ENCODE measurements at places on chromosomes 1 and 21.

GRCh38 chr1:37878071-37878470, 18.7 kb upstream of the MTF1 start:
- DNase-seq: no peak

DNA sequence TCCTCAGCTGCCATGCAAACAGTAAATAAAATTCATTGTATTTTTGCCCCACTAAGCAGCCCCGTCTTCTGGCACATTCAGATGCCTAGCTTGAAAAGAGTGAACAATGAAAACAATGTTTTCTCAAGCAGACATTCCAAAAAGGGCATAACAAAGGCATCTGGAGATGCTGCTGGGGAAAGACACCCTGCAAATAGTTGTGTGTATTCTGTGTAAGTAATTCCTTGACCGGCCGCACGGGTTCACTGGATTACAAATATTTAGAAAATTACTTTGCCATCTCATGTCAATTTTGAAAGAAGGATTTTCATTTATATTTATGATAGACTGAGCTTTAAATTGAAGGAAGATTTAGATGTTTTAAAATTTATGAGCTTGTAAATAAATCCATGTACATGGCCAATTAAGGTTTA, 142.2 kb downstream of the SLC45A1 start:
- DNase-seq: no peak

- DNase-seq: no peak
Measured at GRCh38 chr1:72229893-72230292, 52.4 kb downstream of the NEGR1 start.

- no peak for DNase-seq
Measured at GRCh38 chr1:118254491-118255425, 69.7 kb upstream of the SPAG17 start.

DNA sequence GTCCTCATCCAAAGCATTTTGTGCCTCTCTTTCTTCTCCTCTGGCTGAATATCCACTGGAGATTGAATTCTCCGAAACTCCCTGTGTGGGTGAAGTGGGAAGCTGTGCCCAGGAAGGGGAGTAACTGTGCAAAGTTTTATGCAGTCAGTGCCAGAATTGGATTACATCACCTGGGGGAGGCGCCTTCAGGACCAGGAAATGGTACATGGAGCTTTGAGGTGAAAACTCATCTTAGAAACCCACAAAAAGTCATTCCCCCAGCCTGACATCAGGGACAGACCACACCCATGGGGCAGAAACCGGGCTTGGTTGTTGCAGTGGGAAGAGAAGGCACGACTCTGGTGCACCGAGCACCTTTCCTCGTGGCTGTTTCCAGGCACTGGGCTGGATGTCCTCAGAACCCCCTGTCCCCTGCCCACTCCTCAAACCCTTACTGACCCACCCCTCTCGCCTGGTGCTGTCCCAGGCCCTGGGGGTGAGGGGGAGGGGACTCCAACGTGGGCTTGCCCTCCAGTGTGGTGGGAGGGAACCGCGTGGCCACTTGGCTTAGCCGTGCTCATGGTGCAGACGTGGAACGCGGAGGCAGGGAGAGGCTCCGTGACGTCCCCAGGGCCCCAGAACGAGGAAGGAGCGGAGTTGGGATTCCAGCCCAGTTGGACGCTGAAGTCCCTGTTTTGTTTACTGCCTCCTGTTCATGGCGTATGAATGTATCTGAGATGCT, 15.7 kb downstream of the TFF3 start:
- no peak for DNase-seq

GRCh38 chr1:230865062-230865817, 3.1 kb downstream of the C1orf198 start:
- no peak for DNase-seq

- DNase-seq: no peak
Measured at GRCh38 chr1:43466403-43466802, 12.7 kb upstream of the HYI start.

- DNase-seq: no peak
Measured at GRCh38 chr1:111571987-111572386, 47.6 kb upstream of the RAP1A start.

DNA sequence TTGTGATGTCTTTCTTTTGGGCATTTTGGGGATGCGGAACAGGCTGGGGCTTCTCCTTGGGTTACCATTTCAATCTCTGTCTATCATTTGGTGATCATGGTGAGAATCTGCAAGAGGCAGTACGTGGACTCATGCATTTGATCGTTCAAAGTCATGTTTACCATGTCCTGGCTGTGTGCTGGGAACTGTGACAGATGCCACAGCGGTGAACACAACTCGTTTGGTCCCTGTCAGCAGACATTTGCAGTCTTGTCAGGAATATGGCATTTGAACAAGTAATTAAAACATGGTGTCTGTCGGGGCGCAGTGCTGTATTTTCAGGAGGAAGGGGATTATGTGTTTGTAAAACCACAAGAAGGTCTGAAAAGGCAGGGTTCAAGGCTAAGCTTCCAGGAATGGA, 103.3 kb upstream of the IGSF21 start:
- DNase-seq: no peak

- DNase-seq: no peak
Measured at GRCh38 chr1:241499910-241500309, 19.6 kb downstream of the FH start.

DNA sequence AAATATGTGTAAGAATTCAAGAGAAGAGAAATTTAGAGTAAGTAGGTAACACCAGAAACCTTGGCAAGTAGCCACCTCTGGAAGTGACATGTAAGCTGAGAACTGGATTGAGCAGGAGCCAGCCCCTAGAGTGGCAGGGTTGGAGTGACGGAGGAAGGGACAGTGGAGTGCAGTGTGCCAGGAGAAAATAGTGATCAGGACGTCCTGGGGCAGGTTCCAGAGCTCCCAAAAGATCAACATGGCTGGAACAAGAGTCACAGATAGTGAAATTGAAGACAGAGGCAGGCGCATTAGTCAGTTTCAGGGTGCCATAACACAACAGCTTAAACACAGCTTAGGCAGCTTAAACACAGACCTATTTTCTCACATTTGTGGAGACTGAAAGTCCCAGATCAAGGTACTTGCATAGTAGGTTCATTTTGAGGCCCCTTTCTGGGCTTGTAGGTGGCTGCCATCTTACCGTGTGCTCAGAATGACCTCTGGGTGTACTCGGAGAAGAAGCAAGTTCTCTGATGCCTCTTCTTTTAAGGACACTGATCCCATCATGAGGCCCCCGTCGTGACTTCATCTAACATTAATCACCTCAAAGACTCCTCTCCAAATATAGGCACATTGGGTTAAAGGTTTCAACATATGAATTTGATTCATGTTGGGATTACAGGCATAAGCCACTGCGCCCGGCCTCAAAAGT, 37.2 kb downstream of the GNPAT start:
- DNase-seq: no peak

- DNase-seq: no peak
Measured at GRCh38 chr1:3420218-3420951, 34.1 kb upstream of the ARHGEF16 start.

DNA sequence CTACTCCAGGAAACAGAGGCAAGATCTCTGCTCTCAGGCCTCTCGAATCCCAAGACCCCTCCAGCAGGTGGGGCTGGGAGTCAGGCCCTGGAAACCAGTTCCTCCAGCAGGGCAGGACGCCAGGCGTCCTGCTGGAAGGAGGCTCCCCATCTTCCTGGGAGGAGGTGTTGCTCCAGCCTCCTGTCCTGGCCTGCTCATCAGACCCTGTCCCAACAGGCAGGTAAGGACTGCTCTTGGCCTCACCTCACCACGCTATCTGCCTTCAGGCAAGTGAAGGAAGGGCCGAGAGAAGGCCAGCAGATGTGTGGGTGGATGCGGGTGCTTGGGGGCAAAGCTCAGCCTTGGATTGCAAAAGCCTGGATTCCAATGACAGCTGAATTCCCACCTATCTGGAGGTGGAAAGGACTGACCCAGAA, 82.9 kb downstream of the SSBP3 start:
- no peak for DNase-seq

GRCh38 chr21:27954543-27955165, 987.8 kb upstream of the ADAMTS5 start:
- no peak for DNase-seq

- DNase-seq: no peak
Measured at GRCh38 chr1:232553809-232554208, 76.1 kb downstream of the SIPA1L2 start.

GRCh38 chr1:47424336-47424982, 8.4 kb downstream of the FOXE3 start:
- no peak for DNase-seq

DNA sequence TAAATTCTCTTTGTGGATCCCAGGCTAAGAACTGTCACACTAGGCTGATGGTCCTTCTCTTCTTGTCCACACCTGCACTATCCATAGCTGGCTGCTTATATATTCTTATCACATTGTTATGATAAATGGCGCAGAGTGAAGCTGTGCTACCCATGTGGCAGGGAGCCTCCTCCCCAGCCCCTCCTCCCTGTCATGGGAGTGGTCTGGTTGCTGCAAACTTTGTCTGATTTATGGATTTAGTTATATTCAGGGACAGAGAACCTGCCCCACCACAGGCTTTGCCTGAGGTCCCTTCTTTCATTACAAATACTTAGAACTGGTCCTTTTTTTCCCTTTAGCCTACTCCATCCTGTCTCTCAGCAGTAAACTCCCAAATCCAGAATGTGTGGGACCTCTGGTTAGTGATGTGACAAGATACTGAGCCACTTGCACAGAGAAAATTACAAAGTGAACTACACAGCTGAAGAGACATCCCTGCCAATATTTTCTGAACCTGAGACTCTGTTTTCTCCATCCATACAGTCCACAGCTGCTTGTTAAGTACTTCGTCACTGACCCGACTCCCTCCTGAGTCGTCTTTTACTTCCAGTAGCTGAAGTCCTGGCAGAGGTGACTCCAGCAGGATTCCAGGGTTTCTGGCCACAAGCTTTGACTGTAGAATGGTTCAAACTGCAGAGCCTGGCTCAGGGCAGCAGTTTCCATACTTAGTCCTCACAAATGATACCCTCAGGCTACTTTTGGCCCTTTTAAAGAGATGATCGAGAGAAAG, 37.6 kb downstream of the PTGFRN start:
- DNase-seq: no peak

DNA sequence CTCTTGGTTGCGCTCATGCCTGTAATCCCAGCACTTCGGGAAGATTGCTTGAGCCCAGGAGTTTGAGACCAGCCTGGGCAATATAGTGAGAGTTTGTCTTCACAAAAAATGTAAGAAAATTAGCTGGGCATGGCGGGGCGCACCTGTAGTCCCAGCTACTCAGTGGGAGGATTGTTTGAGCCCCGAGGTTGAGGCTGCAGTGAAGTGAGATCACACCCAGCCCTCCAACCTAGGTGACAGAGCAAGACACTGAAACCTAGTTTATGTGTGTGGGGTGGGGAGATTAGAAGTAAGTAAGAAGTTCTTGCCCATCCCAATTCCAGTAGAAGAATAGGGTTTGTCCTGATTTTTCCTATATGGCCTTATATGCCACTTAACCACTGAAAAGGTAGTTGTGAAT, 2.0 kb downstream of the RPL5 start:
- no peak for DNase-seq

- no peak for DNase-seq
Measured at GRCh38 chr21:26397545-26397944, 175.5 kb downstream of the CYYR1 start.

- DNase-seq: no peak
Measured at GRCh38 chr1:246092136-246092535, 414.9 kb downstream of the SMYD3 start.

GRCh38 chr1:44507490-44508396, 102.7 kb downstream of the RNF220 start:
- DNase-seq: no peak

DNA sequence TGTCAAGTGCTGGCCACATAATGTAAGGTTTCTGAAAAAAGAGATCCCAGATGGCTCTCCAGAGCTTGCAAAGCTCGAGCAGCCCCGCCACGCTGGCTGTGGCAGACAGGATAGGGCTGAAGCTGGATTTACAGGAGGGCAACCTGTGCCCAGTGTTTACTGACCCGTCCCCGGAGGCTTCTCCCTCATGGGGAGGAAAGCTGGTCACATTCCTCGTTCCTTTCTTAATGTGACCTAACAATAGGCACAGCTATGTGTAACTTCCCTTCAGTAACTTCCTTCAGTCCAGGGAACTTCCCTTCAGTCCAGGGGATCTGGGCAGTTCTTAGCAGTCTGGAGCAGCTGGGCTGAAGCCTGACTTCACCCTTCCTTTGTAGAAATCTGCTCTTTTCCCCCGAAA, 7.7 kb downstream of the SLFNL1 start:
- DNase-seq: no peak

GRCh38 chr1:232766241-232766890, 38.9 kb upstream of the MAP10 start:
- no peak for DNase-seq

GRCh38 chr1:151920149-151920548, 10.8 kb upstream of the THEM4 start:
- DNase-seq: no peak

DNA sequence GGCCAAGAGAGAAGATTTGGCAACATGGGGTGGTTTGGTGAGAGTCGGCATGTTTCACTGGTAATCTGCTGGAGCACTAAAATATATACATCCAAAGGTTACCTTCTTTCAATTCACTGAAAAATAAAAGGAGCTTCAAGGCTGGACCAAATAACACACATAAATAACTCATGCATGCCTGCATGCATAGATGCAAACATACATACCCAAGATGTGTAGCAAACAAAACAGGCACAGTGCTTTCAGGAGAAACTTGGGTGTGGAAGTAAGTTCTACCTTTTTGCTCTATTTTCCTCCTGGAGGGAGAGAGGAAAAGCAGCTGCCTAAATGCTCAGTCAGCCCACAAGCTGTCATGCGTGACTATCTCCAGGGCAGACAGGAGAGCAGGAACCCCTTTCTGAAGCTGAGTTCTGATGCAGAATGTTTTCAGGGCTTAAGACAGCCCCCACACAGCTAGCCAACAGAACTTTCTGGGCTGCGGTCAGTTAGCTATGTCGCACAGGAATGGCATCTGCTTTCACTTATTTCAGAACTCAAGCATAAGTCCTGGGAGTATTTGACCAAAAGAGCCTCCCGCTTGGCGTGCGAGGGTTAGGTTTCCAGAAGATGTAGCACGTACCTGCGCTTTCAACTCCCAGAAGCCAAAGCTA, 166.2 kb downstream of the TOMM20 start:
- DNase-seq: no peak

DNA sequence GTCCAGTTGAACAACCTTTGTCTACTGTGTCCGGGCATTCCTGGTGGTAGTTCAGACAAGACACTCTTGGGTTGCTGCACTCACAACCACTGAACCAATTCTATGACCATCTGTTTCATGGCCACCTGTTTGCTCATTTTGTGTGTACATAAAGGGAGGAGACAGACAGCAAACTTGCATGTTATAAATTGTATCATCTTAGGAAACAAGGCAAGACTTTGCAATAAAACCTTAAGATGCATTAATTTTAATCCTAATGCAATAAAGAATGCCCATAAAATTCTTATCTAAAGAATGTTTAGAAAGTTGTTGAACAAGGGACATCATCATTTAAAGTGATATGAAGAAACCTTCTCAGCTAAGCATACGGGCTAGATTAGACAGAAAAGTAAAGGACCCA, 34.8 kb downstream of the ADAM30 start:
- no peak for DNase-seq

DNA sequence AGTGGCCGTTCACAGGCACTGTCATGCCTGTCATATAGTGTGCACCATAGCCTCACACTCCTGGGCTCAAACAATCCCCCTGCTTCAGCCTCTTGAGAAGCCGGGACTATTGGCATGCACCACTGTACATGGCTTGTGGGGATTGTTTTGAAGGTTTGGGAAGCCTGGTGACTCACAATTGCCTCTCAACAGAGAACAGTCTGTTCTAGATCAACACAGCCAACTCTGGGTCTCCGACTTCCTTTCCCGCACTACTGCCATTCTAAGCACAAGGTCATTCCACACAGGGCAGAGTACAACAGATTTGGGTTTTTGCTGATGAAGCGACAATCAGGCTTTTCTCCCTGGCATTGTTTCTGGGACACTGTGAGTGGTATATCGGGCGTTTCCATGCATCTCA, 15.5 kb upstream of the AHCTF1 start:
- no peak for DNase-seq

All from activated CD4-positive, alpha-beta T cell treated with anti-CD3 and anti-CD28 coated beads for 24 hours (primary cell).